Heart left ventricle (tissue), 16 donors: ENCODE measurements at places on chromosomes 7 and 10. TPM values are rescaled to one million over a fixed set of nuclear protein-coding genes. Genes with fewer than 3 reads are reported as not detected.

- peak; percentile 76 for DNase-seq
Measured at GRCh38 chr7:15561835-15562234, at the start of gene AGMO. Gene AGMO, minus strand, starts transcription at chr7:15562015.

- DNase-seq: no peak
Measured at GRCh38 chr10:95334805-95335144, 44.0 kb upstream of the PDLIM1 start.

- no peak for DNase-seq
Measured at GRCh38 chr10:125262409-125262808, 102.0 kb upstream of the CTBP2 start.

DNA sequence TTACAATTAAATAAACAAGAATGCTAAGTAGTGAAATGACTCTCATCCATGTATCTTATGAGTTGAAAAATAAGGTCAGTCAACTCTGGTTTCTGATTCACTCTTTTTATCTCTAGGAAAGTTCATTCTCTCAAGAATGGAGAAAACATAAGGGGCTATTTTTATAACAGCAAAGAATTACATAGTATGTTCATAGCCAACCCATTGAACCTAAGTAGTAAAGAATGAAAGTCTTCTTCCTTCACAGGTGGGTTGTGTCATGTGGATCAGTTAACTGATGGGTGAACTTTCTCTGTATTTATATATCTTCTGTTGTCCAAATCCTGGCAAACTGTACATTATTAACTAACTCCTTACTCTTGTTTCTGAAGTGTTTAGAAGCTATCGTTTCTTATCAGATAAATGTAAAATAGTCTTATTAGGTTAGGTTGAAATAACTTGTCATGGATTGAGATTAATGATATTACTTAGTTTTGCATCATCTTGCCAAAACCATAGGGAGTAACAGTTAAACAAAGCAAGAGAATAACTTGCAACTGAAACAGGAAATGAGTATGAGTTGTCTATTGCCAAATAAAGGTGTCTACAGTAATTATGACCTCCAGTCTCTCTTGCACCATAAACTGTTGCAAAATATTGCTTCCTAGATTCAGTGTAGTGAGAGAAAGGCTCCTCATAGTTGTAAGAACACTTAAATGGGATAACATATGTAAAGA is 86.8 kb downstream of the ANKRD7 start:
- DNase-seq: no peak

GRCh38 chr10:102112210-102112817 is 7.9 kb downstream of the LDB1 start:
- no peak for DNase-seq

GRCh38 chr10:131187926-131188325 is 123.6 kb downstream of the TCERG1L start:
- no peak for DNase-seq

GRCh38 chr7:128321044-128321422 is 22.7 kb downstream of the RBM28 start:
- DNase-seq: no peak

Gene PKD1L1
- total RNA-seq: 3.7 TPM

DNA sequence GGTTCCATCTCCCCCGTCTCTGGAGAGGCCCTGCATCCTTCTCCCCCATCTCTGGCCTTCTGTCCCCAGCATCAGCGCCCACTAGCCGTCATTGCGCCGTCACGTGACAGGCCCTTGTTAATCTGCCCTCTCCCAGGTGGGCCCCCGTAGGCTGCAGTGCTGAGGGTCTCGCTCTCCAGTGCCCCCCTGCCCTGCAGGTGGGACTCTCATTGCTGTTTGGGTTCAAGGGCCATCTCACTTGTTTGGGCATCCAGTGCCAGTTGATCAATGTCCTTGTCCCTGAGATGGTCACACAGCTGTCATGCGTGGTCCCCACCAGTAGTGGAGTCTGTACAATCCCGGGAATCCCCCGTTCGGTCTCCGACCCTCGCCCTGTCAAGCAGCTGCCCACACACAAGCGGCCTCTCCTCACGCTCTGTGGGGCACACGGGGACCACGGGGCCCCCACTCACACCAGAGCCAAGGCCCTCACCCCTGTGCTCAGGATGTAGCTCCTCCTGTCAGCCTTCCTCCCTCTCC is 114.0 kb downstream of the INPP5A start:
- peak; percentile 21 for DNase-seq

Gene EBF3
- 8.8 TPM for total RNA-seq

DNA sequence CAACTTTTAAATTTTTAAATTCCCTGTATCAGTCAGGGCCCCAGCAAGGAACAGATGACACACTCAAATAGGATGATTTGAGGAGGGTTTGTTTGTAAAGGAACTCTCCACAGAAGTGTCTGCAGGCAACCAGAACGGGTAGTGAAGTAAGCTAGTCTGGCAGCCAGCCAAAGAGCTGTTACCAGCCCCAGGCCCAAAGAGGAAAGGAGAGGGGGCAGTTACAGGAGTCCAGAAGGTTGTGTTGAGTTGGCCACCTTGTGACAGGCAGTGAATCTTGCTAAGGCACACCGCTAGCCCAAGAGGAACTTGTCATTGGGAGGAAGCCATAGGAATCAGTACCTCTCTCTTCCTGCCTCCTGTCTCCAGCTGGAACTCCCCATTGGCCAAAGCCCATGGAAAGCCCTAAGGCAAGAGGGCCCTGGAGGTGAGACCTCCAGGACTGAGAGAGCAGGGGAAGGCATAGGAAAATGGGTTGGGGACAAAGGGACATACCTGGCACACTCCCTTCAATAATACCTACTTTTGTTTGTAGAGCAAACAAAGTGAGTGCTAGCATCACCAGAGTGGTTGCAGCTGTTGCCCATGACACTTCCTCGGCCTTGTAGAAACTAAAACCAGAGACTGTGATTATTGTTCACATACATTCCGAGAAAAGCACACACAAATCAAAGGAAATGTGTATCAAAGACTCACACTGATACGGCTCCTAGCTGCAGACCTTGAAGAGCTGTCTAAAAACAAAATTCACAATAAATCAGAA is 25.4 kb upstream of the GATAD1 start:
- no peak for DNase-seq

- no peak for DNase-seq
Measured at GRCh38 chr7:21030237-21030871, 243.7 kb upstream of the SP8 start.

- DNase-seq: no peak
Measured at GRCh38 chr7:35630024-35630972, 64.6 kb downstream of the HERPUD2 start.
